ENCODE measurements at places on chromosomes 1 and 21. TPM values are rescaled to one million over a fixed set of nuclear protein-coding genes. Genes with fewer than 3 reads are reported as not detected.

Gene SPATA46
- not detected for total RNA-seq

Gene SPATC1L
- 0.64 TPM for total RNA-seq

Gene TMEM200B
- total RNA-seq = 0.77 TPM

Gene CHRNB2
- not detected for total RNA-seq
